ENCODE measurements at places on chromosomes 4 and X.

DNA sequence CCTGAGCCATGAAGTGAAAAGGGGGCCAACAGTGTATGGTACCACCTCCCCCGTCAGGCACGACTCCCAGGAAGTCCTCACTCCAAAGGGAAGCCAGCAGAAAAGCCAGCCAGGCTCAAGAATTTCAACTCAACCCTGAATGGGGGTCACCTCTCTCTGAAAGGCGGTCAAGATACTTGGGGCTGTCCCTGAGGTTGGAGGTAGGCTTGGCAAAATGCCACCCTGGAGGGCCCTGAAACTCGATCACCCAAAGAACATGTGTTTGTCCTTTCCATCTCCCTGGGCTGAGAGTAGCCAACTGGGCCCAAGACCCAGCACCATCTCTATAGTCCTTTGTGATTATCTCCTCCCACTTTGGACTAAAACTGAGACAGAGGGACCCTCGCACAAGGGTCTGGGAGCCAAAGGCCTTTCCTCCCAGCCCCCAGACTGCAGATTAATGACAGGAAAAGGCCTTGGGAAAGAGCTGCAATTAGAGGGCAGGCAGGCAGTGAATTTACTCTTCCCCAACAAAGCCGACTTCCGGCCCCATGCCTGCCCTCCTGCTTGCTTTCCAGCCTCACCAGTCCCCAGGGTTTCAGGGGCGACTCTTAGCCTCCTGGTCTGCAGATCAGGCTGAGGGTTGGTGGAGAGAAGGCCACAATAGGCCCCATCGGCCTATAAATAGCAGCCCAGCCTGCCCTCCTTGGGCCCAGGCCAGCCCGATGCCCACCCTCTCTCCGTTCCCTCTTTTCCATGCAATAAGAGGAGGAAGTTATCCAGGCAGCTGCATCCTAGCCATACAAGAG lies 5.6 kb downstream of the SASH3 start:
- DNase-seq: no peak

- DNase-seq: no peak
Measured at GRCh38 chr4:26763648-26764047, 97.0 kb upstream of the STIM2 start.

DNA sequence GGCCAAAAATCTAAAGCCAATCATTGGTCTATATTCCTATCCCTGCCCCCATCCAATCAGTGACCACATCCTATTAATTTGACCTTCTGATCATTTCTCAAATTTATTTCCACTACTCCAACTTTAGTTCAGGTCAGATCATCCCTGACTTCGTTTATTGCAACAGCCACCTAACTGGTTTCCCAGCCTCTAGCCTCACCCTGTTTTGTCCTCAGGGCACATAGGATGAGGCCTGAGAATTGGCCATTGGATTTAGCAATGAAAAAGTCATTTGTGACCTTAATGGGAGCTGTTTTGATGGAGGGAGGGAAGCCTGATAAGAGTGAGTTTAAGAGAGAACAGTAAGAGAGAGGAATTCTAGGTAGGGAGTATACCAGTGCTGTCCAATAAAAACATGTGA lies 155.0 kb downstream of the AMMECR1 start:
- DNase-seq: no peak

- DNase-seq: no peak
Measured at GRCh38 chrX:63718010-63718694, 66.9 kb downstream of the ARHGEF9 start.

DNA sequence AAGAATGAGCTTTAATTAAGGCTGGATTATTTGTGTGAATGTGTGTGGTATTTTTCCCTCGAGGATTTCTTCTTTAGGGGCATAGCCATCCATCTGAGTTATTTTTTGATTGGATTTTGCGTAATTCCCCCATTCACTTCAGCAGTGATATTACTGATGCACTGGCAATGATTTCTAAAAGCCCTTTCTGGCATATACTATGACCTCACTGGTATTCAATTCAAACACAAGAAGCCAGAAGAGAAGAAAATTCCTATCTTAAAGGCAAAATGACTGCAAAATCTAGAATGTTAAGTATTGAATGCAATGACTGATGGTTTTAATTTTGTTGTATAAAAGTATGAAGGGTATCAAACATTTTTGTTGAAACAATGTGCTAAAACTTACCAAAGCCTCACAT lies 71.1 kb upstream of the DDIT4L start:
- no peak for DNase-seq

DNA sequence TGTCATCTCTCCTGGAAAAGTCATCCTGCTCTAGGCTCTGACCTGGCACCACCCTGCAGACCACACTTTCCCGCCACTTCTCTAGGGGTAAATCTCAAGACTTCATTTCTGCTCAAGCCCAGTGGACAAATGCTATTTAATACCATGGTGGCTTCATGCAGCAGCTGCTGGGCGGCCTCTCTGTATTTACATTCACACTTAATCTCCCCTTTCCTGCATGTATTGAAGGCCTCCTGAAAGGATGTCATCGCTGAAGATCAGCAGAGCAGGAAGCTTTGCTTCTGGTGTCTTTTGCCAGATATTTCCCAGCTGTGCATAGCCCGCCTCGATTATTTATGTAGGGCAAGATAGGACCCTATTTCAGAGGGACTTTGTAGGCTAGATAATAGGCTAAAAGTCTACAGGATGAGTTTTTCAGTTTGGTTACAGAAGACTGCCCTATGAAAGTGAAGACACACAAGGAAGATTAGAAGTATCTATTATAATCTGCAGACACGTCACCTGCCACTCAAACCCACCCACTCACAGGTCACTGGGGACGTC lies 17.2 kb downstream of the PROM1 start:
- DNase-seq: no peak

- no peak for DNase-seq
Measured at GRCh38 chr4:184163813-184164212, 53.9 kb downstream of the ENPP6 start.

DNA sequence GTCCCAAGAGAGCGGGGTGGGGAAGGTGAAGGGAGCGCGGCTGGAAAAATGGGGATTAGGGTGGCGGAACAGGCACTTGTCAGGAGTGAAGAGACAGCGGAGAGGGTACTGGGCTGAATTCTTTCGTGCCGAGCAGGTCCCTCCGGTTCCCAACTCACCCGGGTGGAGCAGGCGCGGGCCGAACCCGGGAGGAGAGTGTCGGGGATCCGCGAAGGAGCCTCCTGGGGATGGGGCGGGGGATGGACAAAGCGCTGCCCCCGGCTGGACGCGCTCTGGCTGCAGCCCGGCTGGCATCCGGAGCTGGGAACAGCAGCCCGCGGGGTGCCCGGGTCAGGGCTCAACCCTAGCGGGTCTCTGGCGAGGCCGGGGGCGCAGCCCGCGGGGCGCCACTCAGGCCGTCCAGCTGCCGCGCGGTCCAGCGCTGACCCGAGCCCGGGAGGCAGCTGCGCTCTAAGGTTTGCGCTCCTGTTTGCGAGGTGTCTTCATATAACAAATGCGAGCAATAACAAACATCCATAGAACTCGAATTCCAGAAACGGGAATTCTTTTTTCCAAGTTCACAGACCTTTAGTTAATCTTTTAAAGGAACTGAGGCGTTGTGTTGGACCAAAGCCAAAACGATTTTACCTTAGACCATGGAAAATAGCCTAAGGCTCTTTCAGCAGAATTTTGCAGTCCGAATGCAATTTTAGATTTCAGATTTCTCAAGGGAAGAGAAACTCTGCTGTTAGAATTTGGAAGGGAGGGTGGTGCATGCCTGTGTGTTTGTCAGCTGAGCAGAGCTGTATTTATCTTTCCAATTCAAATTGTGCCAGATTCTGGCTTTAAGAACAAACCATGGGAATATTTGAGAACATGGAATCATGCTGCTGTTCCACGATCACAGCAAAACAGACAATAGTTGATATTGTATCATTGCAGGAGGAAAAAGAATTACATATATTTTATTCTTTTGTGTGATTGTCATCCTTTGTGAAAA lies 744 bp downstream of the NPY5R start:
- no peak for DNase-seq

DNA sequence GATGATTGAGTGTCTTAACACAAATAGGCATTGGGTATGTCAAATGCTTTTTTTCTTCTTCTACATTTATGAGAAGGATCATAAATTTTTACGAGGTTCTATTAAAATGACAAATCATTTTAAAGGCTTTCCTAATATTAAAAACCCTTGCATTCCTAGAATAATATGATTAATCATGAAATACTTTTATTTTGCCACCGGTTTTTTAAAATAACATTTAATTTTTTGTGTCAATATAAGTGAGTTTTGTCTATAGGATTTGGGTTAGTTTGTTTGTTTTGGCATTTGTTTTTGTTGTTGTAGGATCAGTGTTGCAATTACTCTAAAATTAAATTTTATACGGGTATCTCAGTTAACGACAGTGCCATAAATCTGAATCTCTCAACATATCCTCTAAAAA lies 169.7 kb upstream of the STK26 start:
- no peak for DNase-seq

- no peak for DNase-seq
Measured at GRCh38 chr4:15765910-15766697, 12.0 kb upstream of the CD38 start.

DNA sequence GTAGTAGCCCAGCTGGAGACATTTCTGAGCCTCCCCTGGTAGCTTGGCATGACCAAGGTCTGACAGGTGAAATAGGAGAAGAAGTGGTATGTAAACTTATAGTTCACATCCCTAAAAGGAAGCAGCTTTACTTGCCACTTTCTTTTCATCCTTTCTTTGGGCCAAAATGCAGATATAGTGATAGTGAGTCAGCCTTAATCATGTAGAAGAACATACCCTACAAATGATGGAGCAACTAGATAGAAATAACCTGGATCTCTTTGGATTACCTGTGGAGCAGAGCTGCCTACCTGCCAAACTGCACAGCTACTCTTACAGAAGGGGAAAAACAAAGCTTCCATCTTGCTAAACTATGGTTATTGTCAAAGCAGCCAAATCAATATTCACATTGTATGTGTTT lies 106.7 kb upstream of the LCORL start:
- no peak for DNase-seq

GRCh38 chr4:189850239-189850856 lies 90.3 kb upstream of the FRG1 start:
- DNase-seq: no peak

DNA sequence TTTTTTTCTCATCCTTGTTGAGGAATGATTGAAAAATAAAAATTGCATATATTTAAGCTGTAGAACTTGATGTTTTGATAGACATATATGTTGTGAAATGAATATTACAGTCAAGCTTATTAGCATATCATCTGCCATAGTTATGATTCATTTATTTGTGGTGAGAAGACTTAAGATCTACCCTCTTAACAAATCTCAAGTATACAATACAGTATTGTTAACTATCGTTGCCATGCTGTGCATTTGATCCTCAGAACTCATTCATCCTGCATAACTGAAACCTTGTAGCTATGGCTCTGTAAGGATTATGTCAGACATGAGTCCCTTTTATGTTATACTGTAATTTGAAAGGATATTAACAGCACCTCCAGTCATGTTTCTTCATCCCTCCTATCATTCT lies 2045.3 kb downstream of the ARAP2 start:
- no peak for DNase-seq
